ENCODE measurements at places on chromosomes 5 and 9. TPM values are rescaled to one million over a fixed set of nuclear protein-coding genes. Genes with fewer than 3 reads are reported as not detected.

DNA sequence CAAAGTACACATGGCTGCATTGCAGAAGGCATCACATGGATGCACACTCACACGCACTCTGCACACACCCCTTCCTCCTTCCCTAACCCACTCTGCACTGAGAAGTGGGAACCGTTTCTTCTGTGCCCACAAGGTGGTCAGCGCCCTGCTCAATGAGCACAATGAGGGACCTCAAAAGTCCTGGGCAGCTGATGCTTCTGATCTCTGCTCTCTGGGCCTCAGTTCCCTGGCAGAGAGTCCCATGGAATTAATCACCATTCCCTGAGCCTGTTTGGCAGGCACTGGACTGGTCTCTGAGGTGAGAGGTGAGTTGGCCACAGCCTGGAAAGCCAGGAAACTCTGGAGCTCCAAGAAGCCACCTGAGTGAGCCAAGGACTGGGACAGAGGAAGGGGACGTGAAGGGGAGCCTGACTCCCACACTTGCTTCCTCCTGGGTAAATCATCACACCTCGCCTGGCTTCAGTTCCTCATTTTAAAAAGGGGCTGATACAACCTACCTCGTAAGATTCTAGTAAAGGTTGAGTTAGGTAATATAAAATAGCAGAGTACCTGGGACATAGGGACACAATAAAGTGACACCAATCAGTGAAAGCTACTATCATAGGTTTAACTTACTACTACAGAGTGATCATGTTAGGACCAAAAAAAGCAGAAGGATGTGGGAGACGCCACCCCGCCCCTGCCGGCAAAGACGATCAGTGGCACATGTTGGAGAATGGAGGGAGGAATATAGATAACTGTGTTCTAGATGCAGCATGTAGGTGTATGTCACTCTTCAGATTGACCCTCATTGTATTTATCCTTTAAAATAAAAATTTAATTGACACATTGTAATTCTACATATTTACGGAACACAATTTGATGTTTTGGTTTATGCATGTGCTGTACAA lies 21.1 kb upstream of the IGFBPL1 start:
- no peak overlapping the region for H3K27ac ChIP-seq
- no peaks in the 10 kb centered on the region for H3K4me1 ChIP-seq
- no peaks in the 10 kb centered on the region for H3K27me3 ChIP-seq
- DNase-seq = no peak
- no peaks in the 10 kb centered on the region for H3K36me3 ChIP-seq

- H3K4me3 ChIP-seq = no peak overlapping the region
- H3K4me1 ChIP-seq = no peaks in the 10 kb centered on the region
- DNase-seq = no peak
- no peaks in the 10 kb centered on the region for H3K27me3 ChIP-seq
- H3K27ac ChIP-seq = no peak overlapping the region
Measured at GRCh38 chr9:87178302-87178701, 231.0 kb upstream of the GAS1 start.

DNA sequence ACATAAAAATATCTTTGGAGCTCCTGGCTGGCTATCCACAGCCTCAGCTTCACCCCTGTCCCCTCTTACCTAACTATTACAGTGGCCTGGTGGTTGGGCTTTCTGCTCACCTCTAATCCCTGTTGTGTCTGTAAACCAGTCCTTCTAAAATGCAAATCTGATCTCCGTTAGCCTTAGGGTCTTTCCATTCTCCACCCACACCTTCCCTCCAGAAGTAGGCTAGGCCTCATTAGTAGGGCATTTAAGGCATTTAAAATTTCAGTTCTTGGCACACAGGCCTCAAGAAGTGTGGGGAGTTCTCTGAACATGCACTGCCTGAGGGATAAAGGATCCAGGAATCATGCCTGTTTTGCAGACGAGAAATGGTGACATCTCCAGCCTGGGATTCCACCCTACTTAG lies 26.4 kb upstream of the STC2 start:
- H3K36me3 ChIP-seq = no peaks in the 10 kb centered on the region
- H3K27ac ChIP-seq = no peak overlapping the region
- DNase-seq = no peak
- H3K4me3 ChIP-seq = no peak overlapping the region

DNA sequence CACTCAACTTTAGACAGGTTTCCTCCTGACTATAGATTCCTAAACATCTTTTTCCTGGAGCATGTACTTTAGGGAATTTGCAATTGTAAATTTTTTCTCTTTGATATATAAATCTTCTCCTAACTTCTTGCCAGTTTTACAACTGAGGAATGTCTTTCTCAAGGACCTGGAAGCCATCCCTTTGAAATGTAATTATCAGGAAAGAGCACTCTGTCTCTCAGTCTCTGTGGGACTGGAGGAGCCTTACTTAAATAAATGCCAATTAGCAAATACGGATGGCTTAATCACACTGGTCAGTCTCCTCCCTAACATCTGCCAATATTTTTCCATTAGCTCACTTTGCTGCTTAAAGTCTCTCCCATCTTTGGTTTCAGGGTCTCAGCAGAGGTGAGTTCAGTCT lies 344.3 kb upstream of the ARRDC3 start:
- no peaks in the 10 kb centered on the region for H3K4me1 ChIP-seq
- H3K36me3 ChIP-seq = no peaks in the 10 kb centered on the region
- no peaks in the 10 kb centered on the region for H3K27me3 ChIP-seq
- no peak overlapping the region for H3K4me3 ChIP-seq

DNA sequence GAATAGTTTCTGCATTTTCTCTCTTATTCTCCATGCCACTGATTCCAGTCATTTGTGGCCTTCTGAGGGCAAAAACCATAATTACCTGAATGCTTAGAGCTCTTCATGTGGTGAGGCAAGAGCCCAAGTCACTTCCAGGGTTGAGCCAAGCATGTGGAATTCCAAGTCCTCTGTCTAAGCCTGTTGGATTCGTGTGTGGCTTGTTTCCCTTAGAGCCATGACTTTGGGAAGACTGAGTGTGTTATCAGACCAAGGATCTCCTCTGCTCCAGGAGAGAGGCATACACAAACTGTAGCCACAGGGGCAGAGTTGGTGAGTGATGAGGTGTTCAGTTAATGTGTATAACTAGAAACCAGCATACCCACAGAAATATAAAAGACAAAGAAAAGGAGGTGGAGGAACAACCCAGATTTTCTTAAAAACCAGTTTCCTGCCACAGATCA lies 27.1 kb downstream of the SLC22A5 start:
- no peaks in the 10 kb centered on the region for H3K27me3 ChIP-seq
- no peak overlapping the region for H3K4me3 ChIP-seq
- no peak overlapping the region for H3K27ac ChIP-seq
- H3K36me3 ChIP-seq = peaks cover 29% of the 10 kb centered on the region
- H3K4me1 ChIP-seq = no peaks in the 10 kb centered on the region

- peaks cover 73% of the 10 kb centered on the region for H3K4me1 ChIP-seq
- no peak overlapping the region for H3K4me3 ChIP-seq
- DNase-seq = peak; percentile 55
- no peaks in the 10 kb centered on the region for H3K27me3 ChIP-seq
- H3K27ac ChIP-seq = no peak overlapping the region
Measured at GRCh38 chr5:132487841-132488555, 2.6 kb downstream of the IRF1 start.

DNA sequence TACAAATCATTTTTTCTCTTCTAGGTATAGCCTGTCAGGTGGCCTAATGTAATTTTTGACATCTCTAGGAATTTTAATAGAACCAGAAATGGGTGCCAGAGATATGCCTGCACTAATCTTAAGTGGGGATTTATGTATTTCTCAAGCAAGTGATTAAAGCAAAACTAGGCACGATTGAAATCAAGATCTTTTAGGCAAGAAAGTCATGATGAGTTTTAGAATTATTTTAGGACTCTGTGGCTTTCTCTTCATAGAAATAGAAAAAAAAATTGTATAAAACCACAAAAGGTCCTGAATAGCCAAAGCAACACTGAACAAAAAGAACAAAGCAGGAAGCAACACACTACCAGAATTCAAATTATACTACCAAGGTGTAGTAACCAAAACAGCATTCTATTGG lies 952 bp upstream of the AMACR start:
- no peaks in the 10 kb centered on the region for H3K27me3 ChIP-seq
- H3K4me1 ChIP-seq = peaks cover 22% of the 10 kb centered on the region
- peak overlapping the region; percentile 60 for H3K4me3 ChIP-seq

DNA sequence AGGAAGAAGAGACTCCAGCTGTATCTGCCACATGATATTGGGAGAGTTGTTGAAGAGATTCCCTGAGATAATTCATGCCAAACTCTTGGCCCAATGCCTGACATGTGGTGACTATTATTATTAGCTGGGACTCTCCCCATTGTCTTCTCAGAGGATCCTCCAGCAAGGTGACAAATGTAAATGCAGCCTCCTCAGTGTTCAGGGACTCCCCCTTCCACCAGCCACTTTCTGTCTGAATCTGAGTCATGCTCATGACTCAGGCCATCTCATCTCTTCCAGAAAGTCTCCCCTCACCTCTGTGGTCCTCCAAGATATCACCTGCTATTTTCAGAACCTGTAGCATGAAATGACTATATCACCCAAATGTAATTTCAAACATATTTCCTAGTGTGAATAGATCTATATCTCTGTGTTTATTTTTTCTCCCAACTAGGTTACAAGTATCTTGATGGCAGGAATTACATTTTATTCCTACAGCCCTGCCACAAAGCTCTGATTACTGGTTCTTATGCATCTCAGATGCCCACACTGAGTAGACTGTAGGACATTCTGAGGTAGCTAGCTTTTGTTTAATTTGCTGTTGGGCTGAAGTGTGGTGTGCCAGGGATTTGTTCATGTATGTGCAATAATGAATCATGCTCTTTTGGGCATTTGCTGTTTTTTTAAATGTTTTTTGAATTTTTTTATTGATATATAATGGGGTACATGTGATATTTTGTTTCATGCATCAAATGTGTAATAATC lies 126.6 kb upstream of the IL12B start:
- no peaks in the 10 kb centered on the region for H3K36me3 ChIP-seq
- H3K27me3 ChIP-seq = no peaks in the 10 kb centered on the region
- H3K4me1 ChIP-seq = peaks cover 3% of the 10 kb centered on the region
- H3K4me3 ChIP-seq = no peak overlapping the region

DNA sequence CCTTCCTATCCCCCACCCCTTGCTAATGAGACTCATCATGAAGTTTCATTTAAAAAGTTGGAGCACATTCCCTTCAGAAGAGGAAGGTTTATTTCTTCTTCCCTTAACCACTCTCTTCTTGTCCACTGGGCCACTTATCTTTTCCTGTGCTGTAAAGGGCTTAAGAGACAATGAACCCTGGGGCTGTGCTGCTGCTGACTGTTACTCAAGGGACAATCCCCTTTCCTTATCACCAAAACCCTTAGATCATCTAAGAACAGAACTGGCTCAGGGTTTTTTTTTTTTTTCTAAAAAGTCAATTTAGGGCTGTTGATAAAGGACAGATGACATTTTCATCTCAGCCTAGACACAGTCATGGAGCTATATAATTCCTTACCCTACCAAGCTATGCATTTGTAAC lies 29.6 kb downstream of the CAPSL start:
- H3K27ac ChIP-seq = no peak overlapping the region
- H3K4me1 ChIP-seq = no peaks in the 10 kb centered on the region
- H3K4me3 ChIP-seq = no peak overlapping the region
- no peak for DNase-seq

- no peak for DNase-seq
- H3K4me3 ChIP-seq = no peak overlapping the region
- H3K27me3 ChIP-seq = no peaks in the 10 kb centered on the region
- H3K27ac ChIP-seq = no peak overlapping the region
- H3K4me1 ChIP-seq = no peaks in the 10 kb centered on the region
Measured at GRCh38 chr5:51024263-51024662, 357.8 kb downstream of the PARP8 start.

DNA sequence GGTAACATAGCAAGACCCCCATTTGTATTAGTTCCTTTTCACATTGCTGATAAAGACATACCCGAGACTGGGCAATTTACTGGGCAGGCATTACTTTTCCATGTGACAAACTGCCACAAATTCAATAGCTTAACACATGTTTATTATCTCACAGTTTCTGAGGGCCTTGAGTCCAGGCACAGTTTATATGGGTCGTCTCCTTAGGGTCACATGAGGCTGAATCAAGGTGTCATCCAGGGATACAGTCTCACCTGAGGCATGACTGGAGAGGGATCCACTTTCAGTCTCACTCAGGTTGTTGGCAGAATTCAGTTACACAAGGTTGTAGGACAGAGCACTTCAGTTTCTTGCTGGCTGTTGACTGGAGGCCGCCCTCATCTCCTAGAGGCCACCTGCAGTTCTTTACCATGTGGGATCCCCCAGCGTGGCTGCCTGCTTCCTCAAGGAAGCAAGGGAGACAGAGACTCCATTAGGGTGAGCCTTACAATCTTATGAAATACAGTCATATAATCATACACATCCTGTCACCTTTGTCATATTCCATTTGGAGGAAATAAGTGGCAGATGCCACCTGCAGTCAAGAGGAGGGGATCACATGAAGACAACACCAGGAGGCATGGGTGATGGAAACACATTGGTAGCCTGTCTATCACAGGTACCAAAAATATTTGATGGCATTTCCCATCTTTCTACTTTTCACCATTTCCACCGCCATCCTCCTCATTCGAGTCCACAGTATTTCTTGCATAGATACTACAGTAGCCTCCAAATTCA lies 15.1 kb upstream of the ERAP1 start:
- no peak overlapping the region for H3K4me3 ChIP-seq
- H3K27me3 ChIP-seq = no peaks in the 10 kb centered on the region

- H3K4me1 ChIP-seq = no peaks in the 10 kb centered on the region
- no peak overlapping the region for H3K27ac ChIP-seq
- no peak for DNase-seq
- H3K36me3 ChIP-seq = no peaks in the 10 kb centered on the region
- no peaks in the 10 kb centered on the region for H3K27me3 ChIP-seq
- H3K4me3 ChIP-seq = no peak overlapping the region
Measured at GRCh38 chr5:160497878-160498277, 76.2 kb downstream of the PTTG1 start.

KIAA0825 gene
- total RNA-seq = 4.3 TPM

CCNO gene
- 0.28 TPM for total RNA-seq

FOXI1 gene
- not detected for total RNA-seq

SLC6A18 gene
- total RNA-seq = not detected

STPG3 gene
- not detected for total RNA-seq
